Heart right ventricle (tissue), 16 donors: ENCODE measurements at places on chromosomes 7 and 10. TPM values are rescaled to one million over a fixed set of nuclear protein-coding genes. Genes with fewer than 3 reads are reported as not detected.

The SYT15 gene
- 1.9 TPM for total RNA-seq

The UPP1 gene
- total RNA-seq, result 16.0 TPM

The C1QL3 gene
- total RNA-seq, result 0.10 TPM

The ICA1 gene
- total RNA-seq, result 70.9 TPM
